GM19239 (cell line): ENCODE measurements at places on chromosomes 16 and 17.

GRCh38 chr16:31064882-31065461 lies 9.1 kb downstream of the ZNF668 start:
- no peak for DNase-seq

GRCh38 chr16:3007059-3007956 lies 5.4 kb upstream of the CLDN9 start:
- peak; percentile 69 for DNase-seq

GRCh38 chr17:70767102-70767701 lies 597.9 kb downstream of the KCNJ2 start:
- DNase-seq = no peak

DNA sequence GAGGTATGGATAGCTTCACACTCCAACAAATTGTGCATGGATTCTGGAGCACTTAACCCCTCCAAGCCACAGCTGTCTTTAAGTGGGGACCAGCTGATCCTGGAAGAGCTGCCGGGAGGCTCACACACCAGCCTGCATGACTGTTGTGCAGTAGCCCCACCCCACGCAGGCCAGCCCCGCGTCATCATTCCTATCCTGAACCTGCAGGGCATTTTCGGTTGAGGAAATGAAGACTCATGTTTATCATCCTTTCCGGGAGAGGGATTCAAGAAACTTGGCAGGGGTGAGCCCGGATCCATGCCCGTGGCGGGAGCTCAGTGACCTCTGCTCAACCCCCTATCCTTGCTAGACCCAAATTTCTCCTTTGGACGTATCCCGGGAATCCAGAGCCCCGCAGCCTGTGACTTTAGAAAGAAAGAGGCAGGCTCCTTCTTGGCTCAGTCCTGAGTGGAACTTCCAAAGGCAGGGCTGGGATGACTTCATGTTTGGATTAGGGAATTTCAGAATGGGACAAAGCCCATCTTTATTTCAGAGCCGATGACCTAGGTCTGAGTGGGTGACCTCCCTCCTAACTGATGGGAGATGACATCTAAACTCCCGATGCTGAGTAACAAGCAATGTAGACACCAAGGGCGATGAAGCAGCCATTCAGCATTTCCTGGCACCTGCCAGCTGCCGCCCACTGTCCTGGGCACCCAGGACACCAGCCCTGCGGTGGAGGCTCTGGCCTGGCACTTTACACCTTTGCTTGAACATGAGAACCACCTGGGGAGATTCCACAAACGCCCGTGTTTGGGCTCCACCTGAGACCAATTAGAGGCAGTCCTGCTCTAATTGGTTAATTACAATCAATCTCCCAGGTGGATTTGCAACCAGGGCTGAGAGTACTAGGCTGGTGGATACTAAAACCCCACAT lies 43.3 kb upstream of the CMIP start:
- no peak for DNase-seq

- peak; percentile 31 for DNase-seq
Observed at GRCh38 chr17:59165933-59166342, 10.4 kb downstream of the PRR11 start.

DNA sequence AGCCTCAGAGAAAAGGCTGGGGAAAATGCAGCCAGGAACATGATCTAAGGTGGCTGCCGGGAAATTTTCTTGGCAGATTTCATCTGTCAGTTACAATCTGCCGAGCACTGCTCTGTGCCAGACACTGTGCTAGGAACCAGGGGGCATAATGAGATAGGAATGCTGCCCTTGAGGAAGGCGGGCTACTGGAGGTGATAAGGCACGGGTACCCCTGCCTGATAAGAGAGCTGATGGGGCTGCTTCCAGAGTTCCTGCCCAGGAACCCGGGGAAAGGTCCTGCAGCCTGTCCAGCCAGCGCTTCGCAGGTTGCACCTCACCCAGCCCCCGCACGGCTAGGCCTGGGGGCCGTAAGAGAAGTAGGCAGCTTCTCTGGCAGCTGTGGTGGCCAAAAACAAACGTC lies 3.1 kb downstream of the SCNN1G start:
- no peak for DNase-seq

- DNase-seq = no peak
Observed at GRCh38 chr16:28882551-28883160, 4.4 kb downstream of the ATP2A1 start.

GRCh38 chr16:87844809-87845208 lies 24.5 kb downstream of the SLC7A5 start:
- DNase-seq = no peak

- DNase-seq = no peak
Observed at GRCh38 chr17:72110231-72110941, 10.4 kb upstream of the SOX9 start.

- no peak for DNase-seq
Observed at GRCh38 chr17:46144246-46144645, 49.0 kb downstream of the KANSL1 start.

DNA sequence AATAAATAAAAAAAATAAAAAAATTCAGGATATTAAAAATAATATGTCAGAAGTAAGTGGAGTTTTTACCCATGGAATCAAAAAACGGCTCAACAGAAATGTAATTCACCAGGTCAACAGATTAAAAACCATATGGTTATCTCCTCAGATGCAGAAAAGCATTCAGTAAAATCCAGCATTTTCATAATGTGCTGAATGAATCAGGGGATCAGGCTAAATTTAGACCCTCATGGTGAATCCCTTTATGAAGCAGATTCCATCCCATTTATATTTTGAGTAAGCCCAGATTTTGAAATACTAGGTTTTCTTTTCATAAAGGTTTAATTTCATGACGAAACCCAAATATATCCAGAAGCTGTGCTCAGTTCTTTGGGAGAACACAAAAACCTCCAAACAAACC lies 84.4 kb downstream of the OR1D5 start:
- no peak for DNase-seq

GRCh38 chr16:77760800-77761199 lies 27.6 kb upstream of the VAT1L start:
- DNase-seq = no peak

- no peak for DNase-seq
Observed at GRCh38 chr16:77408607-77409006, 26.2 kb downstream of the ADAMTS18 start.

- no peak for DNase-seq
Observed at GRCh38 chr16:24610416-24610755, 71.0 kb downstream of the RBBP6 start.

DNA sequence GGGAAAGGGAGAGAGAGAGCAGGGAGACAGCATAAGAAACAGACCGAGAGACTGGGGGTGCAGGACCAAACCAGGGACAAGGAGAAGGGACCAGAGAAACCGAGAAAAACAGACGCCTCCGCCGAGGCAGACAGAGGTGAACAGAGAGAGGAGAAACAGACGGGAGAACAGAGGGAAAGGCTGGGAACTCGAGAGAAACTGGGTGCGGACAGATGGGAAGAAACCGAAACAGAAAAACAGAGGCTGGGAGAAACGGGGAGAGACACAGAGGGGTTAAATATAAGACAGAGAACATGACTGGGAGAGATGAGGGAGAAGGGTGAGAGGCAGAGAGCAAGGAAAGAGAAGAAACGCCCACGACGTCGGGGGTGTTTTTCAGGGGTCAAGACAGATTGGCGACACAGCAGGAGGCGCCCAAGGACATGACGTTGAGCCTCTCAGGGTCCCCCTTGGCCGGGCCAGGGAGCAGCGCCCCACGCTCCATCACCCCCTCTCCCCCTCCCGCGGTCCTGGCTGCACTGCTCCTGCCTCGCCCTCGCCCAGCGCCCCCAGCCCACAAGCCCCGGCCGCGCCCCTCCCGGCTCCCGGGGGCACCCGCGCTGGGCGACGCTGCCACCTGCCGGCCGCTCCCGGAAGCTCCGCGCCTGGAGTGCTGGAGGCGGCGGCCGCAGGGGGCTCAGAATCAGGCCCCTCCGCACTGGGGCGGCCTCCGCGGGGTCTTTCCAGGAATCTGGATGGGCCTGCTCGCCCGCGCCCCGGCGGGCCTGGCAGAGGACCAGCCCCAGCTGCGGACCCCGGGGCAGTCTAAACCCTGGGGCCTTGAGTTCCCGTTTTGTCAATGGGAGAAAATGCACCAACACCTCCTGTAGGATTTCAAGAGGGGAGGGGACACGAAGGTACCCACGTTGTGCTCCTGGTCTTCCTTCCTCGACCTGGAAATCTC lies 1.3 kb upstream of the TMEM92 start:
- DNase-seq = peak; percentile 53

- DNase-seq = no peak
Observed at GRCh38 chr17:79830763-79831264, 8.4 kb downstream of the CBX4 start.

DNA sequence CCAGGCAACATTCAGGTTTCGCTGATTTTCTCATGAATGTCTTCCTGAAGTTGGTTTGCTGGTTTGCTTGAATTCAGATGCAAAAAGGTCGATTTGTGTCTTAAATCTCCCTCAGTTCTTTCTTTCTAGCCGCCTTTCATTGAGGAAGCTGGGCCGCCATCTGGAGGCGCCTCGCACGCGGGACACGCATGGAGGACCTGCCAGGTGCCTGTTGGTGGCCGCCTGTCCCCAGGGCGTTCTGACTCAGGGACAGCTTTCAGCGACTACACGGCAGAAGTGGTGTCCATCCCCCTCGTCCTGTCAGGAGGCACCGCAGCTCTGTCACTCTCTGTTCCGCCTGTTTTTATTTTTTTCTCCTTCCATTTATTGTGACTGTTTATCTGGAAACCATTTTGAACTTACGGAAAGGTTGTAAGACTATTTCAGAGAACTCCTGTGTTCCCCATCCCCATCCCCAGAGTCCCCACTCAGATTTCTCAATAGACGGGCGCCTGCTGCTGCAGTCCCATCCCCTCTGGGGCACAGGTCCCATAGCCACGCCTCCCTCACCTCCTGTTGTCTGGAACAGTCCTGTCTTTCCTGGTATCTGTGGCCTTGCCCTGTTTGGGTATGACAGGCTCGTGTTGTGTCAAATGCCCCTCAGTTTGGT lies 33.2 kb downstream of the COX4I1 start:
- DNase-seq = no peak

DNA sequence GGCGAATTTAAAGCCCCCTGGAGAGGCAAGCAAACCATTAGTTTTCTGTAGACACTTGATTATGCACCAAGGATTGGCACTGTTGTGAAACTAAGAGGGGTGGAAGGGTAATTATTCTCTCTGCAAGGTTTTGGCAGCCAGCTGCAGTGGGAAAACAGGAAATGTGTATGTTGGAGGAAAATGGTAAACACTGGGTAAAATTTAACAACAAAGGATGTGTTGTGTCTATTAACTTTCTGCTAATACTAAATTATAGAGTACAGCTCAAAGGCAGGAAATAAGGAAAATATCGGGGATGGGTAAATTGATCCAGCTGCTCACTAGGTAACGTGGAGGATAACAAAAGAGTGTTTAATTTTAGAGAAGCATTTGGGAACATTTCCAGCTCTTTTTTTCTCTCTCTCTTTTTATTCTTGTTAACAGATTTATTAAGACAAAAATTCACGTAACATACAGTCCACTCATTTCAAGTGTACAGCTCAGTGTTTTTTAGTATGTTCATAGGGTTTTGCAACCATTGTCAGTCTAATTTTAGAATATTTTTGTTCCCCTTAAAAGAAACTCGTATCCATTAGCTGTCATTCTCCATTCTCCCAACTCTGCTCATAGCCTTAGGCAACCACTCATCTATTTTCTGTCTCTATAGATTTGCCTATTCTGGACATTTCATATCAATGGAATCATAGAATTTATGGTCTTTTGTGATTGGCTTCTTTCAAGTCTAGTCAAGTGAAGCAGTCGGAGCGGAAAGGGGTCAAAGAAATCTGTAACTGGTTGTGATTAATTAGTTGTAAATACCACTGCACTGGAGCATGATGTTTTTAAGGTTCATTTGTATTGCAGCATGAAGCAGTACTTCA lies 41.8 kb downstream of the TANGO6 start:
- no peak for DNase-seq

GRCh38 chr17:17780922-17781590 lies 55.7 kb downstream of the SREBF1 start:
- DNase-seq = no peak

DNA sequence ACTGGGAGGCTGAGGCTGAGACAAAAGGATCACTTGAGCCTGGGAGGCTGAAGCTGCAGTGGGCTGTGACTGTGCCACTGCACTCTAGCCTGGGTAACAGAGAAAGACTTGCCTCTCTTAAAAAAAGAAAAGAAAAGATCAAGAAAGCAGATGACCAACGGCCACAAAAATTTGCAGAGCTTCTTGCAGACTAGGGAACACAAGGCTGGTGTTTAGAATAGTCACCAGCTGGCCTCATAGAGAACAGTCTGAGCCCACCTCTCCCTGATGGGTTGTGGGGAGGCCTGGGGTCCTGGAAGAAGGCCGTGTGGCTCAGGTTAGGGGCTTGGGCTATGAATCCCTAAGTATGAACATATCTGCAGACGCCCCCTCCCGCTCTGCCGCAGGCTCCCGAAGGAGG lies 73.7 kb upstream of the MED9 start:
- DNase-seq = no peak

DNA sequence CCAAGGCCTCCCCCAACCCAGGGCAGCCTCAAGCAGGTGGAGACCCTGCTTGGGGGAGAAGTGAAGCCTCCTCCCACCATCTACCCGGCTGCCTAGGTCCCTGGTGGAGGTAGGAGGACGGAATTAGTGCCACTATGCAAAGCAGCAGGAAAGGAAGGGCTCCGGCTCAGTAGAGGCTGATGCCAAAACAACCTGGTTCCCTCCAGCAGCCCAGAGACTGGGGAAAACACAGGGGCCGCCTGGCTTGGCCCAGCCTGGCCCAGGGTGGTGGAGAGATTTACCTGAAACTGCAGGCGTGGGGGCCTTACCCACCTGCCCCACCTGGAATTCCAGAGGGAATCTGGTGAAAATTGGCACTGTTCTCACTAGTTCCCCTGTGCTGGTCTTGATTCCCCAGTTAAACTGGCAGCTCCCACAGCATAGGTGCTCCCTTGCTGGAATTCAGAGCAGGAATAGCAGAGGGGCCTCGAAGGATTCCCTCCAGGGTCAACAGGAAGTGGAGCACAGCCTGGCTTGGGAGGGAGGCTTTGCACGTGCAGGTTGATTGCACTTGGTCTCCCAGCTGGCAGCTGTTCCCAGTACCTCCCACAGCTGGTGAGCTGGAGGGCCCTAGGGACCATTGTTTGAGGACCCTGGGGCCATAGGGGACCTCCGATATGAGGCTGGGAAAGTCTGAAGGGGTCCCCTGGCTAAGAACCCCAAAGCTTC lies 4.5 kb downstream of the CD79B start:
- DNase-seq = no peak

DNA sequence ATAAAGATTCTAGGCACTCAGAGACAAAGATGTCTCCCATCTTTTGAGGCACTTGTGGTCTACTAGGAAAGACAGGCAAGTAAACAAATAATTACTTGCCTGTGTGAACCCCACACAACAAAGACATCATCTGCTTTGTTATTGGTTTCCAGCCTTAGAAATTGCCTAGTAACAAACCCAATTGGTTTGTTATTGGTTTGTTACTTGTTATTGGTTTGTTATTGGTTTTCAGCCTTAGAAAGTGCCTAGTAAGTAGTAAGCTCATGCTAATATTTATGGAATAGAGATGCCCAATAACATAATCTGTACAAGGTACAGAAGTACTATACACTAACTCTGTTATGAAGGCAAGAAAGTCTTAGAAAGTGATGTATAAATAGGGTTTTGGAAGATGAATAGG lies 67.1 kb downstream of the ASIC2 start:
- DNase-seq = no peak
